Ovary (tissue), 10 donors: ENCODE measurements at places on chromosomes 13 and 19. TPM values are rescaled to one million over a fixed set of nuclear protein-coding genes. Genes with fewer than 3 reads are reported as not detected.
A peak's percentile ranks its signal among the peaks of the same experiment; 100 is the strongest.

SYNE4 gene
- 0.37 TPM for polyA plus RNA-seq

IGFL1 gene
- polyA plus RNA-seq: not detected

NLRP11 gene
- polyA plus RNA-seq: 0.13 TPM

B3GNT3 gene
- 0.25 TPM for polyA plus RNA-seq

DNA sequence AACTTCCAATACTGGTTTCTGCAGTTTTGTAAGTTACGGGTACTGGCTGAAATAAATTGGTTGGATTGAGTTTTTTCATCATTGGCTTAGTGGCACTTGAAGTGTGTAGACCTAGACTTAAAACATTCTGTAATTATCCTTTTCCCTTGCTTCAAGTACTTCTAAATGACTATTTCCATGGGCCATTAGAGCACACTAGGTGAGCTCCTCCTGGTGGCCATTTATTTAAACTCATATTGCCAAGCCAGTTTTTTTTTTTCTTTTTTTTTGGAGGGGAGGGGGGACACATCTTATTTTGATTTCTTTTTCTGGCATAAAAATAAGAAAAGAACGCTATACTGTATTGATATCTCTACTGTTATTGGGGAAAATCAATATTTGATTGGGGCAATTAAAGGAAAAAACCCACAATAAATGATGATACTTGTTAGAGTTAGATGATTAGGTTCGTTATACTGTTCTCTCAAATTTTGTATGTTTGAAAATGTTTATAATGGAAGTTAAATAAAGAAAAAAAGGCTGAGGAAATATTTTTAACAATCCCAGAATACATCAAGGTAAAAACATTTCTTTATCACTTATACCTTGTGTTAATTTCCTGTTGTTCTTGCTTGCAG is 82.9 kb downstream of the PDS5B start:
- no peaks in the 10 kb centered on the region for H3K36me3 ChIP-seq
- H3K4me1 ChIP-seq: no peaks in the 10 kb centered on the region
- no peak overlapping the region for H3K27ac ChIP-seq
- DNase-seq: no peak

- no peaks in the 10 kb centered on the region for H3K27me3 ChIP-seq
- H3K4me3 ChIP-seq: no peak overlapping the region
- no peak overlapping the region for H3K27ac ChIP-seq
- no peaks in the 10 kb centered on the region for H3K36me3 ChIP-seq
- no peak for DNase-seq
These were observed 67.5 kb upstream of the POSTN start for GRCh38 chr13:37666036-37666435.

DNA sequence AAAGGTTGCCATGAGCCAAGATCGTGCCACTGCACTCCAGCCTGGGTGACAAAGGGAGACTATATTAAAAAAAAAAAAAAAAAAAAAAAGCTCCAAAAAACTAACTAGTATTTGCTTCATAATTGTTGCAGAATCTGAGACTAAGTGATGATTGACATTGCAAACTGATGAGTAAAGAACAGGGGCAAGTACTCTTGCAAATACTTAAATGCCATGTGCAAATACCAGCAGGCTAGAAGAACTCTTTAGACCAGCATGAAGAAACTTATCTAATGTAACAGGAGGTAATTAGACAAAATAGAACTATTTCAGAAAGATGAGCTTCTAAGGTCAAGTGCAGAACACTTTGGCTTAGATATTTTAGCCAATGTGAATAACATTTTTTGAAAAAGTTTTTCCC is 1368.1 kb downstream of the EFNB2 start:
- H3K36me3 ChIP-seq: no peaks in the 10 kb centered on the region
- DNase-seq: no peak
- H3K4me3 ChIP-seq: no peak overlapping the region
- no peaks in the 10 kb centered on the region for H3K4me1 ChIP-seq
- H3K27ac ChIP-seq: no peak overlapping the region
- no peaks in the 10 kb centered on the region for H3K27me3 ChIP-seq

GRCh38 chr13:30308548-30308947 is 1.2 kb upstream of the KATNAL1 start:
- peaks cover 1% of the 10 kb centered on the region for H3K4me1 ChIP-seq
- no peak overlapping the region for H3K27ac ChIP-seq
- H3K4me3 ChIP-seq: no peak overlapping the region
- no peak for DNase-seq

DNA sequence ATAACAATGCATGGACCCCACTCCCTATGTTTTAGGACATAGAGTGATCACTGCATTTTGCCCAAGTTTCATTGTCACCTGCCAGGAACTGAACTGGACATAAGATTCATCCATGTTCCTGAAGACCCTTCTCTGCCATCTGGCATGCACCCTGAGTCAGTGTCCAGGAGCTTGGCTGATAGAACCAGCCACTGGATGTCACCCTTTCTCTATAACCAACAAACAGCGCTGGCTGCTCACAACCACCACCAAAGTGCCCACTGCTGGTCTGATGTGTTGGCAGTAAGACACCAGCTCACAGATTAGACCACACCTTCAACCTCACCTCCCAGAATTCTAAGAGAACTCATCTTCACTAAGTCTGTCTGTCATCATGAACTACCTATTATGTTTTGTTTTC is 333.4 kb downstream of the ITGBL1 start:
- H3K27ac ChIP-seq: no peak overlapping the region
- no peak overlapping the region for H3K4me3 ChIP-seq
- DNase-seq: no peak
- no peaks in the 10 kb centered on the region for H3K4me1 ChIP-seq

- H3K27me3 ChIP-seq: no peaks in the 10 kb centered on the region
- no peak overlapping the region for H3K4me3 ChIP-seq
- H3K4me1 ChIP-seq: no peaks in the 10 kb centered on the region
- no peak for DNase-seq
These were observed 47.2 kb downstream of the PEX11G start for GRCh38 chr19:7441468-7442146.

DNA sequence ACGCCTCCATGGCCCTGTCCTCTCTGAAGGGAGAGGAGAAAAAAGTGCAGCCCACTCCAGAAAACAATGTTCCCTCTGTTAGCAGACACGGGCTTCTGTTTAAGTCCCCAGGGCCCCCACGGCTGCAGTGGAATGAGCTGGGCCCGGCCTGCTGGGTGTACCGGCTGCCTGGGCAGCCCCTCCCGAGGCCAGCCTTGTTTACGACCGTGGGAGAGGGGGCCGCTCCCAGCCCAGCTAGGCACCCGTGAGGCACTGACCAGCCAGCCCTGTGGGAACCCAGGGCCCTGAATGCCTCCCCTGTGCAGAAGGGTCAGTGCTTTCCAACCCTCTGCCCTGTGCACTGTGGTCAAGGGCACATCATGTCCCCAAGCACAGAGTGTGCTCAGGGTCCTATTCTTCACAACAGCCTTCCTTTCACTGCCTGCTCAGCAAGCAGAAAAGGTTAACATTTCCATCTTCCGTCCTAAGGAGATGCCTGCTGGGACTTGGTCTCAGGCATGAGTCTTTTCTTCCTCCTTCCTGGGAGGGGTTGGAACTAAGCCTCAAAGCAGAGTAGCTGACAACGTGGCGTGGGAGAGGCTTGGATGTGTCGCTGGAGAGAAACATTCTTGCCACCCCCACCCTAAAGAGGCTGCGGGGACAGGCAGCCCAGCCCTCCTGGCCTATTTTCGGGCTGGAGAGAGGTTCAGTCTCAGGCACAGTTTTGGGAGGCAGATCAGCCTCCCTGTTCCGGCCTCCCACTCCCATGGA is 90.1 kb downstream of the RGCC start:
- peak; percentile 68 for DNase-seq
- no peaks in the 10 kb centered on the region for H3K27me3 ChIP-seq
- H3K27ac ChIP-seq: peak overlapping the region; percentile 37
- no peaks in the 10 kb centered on the region for H3K36me3 ChIP-seq
- H3K4me1 ChIP-seq: peaks cover 8% of the 10 kb centered on the region

GRCh38 chr13:38897521-38897920 is 93.1 kb downstream of the STOML3 start:
- H3K27me3 ChIP-seq: no peaks in the 10 kb centered on the region
- H3K4me1 ChIP-seq: no peaks in the 10 kb centered on the region
- no peak overlapping the region for H3K4me3 ChIP-seq
- DNase-seq: no peak
- no peak overlapping the region for H3K27ac ChIP-seq
- no peaks in the 10 kb centered on the region for H3K36me3 ChIP-seq

- no peaks in the 10 kb centered on the region for H3K4me1 ChIP-seq
- no peak overlapping the region for H3K27ac ChIP-seq
- H3K4me3 ChIP-seq: no peak overlapping the region
These were observed 64.8 kb upstream of the XPO4 start for GRCh38 chr13:20967340-20967739.

DNA sequence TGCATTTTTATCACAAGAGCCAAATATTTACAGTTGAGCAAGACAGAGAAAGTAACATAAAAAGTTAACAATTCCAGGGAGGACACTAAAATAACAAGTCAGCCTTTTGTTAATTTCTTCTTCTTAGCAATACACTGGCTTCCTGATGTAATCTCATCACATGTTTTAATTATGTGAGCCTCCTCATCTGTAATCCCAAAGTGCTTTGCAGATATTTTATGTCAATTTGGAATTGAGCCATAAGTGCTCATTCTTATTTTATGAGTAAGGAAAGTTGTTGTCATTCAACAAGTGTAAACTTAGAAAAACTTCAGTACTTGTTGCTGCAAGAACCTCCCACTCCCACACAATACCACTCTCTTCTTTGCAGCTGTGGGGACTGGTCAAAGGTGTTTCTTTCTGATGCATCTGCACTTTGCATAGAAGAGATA is 223.6 kb downstream of the GPC6 start:
- no peaks in the 10 kb centered on the region for H3K36me3 ChIP-seq
- no peak overlapping the region for H3K4me3 ChIP-seq
- no peak overlapping the region for H3K27ac ChIP-seq
- peaks cover 2% of the 10 kb centered on the region for H3K4me1 ChIP-seq
- DNase-seq: no peak
